Activated T-helper 1 cell treated with anti-CD3 and anti-CD28 coated beads, Interleukin-2, amount 50 U/mL, for 16 hours (primary cell): ENCODE measurements at places on chromosomes 16 and 17.

- DNase-seq: no peak
Measured at GRCh38 chr17:60579090-60579489, 20.9 kb upstream of the PPM1D start.

- DNase-seq: no peak
Measured at GRCh38 chr17:56506349-56506748, 87.2 kb upstream of the NOG start.

DNA sequence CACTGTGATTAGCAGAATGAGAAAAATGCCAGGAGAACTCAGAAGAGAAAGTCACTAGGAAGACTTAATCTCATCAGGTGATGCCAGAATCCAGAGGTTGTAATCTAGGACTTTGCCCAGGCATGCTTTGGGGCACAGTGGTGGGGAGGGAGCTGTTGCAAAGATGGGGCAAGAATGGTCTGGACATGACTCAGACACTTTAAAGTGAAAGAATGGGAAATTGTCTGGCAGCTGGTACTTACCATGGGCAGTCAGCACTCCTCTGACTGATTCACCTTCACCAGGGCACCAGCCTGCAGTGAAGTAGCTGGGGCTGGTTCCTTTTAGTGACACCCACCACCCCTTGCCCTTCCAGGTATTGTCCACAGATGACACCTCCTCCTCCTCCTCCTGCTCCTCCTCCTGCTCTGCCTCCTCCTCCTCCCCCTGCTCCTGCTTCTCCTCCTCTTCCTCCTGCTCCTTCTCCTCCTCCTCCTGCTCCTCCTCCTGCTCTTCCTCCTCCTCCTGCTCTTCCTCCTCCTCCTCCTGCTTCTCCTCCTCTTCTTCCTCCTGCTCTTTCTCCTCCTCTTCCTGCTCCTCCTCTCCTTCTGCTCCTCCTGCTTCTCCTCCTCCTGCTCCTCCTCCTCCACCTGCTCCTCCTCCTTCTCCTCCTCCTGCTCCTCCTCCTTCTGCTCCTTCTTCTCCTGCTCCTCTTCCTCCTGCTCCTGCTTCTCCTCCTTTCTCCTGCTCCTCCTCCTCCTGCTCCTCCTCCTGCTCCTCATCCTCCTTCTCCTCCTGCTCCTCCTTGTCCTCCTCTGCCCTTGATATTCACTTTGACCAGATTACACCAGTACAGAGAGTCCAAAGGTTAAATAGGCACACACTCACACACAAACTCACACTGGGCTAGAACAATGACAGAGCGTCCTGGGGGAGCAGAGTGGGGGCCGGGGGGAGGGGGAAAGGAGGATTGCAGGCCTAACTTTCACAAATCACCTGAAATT lies at the start of gene CHD9NB:
TSS of gene CHD9NB (minus strand) at position 379 of the 983 bp plus-strand sequence. CDS start 8,739 bp downstream, outside the sequence.
- no peak for DNase-seq

GRCh38 chr17:42675965-42676423 lies 800 bp downstream of the PLEKHH3 start:
- no peak for DNase-seq

DNA sequence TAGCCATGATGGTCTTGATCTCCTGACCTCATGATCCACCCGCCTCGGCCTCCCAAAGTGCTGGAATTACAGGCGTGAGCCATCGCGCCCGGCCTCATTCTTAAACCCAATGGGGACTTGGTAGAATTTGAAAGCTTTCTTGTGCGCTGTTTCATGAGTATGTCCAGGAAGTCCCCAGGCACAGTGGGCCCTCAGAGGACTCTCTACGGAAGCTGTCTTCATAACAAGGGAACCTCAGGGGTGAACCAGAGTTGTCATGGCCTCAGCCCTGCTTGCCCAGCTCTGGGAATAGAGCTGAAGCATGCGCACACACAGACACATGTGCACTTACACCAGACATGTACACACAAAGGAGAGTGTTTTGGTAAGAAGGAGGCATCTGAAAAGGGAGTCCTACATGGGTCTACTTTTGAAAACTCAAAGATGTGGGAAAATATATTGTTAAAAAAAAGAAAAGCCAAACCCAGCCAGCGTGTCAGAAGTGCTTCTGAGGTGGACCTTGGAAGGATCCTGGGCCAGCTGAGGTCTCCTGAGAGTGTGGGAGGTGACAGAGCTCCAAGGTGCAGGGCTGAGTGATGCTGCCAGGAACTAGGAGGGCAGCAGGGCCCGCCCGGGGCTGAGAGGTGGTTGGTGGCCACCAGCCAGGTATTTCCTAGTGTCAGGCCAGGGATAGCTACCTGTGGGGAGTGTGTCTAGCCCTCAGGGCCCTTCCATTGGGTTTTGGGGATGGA lies 54.6 kb downstream of the EPN2 start:
- DNase-seq: no peak

- no peak for DNase-seq
Measured at GRCh38 chr17:4035081-4035680, 70.9 kb upstream of the ATP2A3 start.

DNA sequence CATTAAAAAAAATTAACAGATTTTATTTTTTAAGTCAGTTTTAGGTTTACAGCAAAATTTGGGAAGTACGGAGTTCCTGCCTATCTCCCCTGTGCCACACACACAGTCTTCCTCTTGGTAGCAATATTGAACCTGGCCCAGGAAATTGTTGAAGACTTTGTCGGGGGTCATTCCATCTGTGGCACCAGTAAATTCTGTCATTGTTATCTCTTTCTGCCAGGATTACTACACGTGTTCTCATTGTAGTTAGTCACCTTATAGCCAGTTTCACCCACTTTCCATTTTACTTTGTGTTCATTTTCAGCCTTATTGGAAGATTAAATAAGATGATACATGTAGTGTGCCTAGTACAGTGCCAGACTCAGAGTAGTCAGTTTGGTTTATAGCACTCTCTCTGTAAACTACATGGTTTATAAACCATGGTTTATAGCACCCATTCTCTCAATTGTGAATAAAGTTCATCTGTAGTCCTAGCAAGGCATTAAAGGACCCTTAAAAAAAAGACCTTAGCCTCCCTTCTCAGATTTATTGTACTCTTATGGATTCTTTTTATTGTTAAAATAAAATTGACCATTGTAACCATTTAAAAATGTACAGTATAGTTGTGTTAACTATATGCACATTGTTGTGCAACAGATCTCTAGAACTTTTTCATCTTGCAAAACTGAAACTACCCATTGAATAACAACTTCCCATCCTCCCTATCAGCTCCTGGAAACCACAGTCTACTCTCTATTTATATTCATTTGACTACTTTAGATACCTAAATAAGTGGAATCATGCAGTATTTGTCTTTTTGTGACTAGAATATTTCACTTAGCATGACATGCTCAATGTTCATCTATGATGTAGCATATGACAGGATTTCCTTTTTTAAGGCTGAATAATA lies 36.1 kb downstream of the NLK start:
- DNase-seq: no peak

DNA sequence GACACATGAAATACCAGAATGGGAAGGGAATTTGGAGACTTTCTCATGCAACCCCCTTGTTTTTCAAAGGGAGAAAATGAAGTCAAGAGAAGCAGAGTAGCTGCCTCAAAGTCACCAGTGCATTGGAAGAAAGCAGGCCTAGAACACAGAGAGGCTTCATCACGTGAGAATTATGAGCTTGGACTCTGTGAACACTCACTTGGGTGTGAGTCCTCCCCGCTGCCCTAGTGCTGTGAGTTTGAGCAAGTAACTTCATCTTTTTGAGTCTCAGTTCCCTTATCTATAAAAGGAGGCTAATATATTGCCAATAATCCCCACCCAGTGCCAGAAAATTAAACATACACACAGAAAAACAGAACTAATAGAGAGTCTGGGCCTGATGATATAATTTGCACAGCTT lies 315.8 kb downstream of the XYLT1 start:
- no peak for DNase-seq

DNA sequence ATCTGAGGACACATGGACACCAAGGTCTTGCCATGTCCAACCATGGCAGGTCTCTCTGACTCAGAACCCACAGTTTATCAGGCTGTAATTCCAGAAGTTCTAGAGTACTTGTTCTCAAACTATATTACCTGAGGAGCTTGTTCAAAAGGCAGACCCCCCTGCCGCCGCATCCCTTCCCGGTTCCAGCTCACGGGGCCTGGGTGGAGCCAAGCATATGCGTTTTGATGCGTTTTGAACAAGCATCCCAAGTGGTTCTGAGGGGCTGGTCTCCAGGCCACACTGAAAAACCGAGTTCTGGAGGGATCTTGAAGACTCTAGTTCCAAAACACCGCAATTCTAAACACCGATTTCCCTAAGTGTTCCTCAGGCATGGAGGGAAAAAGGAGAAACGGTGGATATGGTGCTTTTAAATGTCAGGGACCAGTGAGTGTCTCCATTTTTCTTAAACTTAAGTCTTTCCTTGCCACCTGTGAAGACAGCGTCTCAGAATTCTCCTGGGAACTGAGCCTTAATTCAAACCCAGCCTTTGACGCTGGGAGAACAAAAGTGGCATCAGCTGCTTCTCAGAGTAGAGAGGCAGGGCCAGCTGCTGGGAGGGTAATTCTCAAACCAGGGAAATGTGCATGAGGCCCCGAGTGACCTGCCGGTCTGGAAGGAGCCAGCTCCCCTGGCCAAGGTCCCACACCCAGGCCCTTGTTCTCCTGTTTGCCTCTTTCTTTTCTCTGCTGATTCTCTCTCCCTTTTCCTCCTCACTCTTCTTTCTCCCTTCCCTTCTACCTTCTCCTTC lies 84.4 kb upstream of the PLCG2 start:
- DNase-seq: no peak

DNA sequence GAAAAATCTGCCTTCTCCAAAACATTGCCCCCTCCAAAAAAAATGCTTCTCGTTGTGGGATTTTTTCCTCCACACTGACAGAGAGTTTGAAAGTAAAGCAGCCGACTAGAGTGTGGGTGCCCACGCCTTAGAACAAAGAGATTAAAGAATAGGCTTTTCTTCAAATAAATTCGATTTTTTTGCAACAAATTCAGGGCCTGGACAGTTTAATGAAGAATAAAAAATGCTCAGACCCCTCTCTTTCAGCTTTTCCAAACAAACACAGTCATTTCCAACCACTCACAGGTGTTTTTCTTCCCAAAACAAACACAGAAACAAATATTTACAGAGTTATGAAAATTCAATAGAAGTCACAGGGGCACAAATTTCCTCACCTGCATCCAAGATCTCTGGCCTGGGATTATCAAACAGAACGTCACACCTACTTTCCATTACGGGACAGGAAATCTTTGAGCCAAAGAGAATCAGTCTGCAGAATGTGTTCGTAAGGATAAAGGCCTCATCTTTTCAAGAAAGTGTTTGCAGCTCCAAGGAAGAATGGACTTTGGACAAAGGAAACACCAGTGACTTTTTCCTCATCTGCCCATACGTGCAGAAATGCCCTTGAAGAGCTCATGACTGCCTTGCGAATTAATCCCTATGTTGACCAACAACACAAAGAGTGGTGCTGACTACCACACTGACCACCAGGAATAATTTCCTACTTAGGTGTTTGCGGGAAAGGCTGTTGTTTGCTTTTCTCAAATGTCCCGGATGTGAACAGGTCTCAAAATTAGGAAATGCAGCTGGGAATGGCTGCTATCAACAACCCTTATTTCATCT lies 31.3 kb upstream of the TOX3 start:
- DNase-seq: no peak

DNA sequence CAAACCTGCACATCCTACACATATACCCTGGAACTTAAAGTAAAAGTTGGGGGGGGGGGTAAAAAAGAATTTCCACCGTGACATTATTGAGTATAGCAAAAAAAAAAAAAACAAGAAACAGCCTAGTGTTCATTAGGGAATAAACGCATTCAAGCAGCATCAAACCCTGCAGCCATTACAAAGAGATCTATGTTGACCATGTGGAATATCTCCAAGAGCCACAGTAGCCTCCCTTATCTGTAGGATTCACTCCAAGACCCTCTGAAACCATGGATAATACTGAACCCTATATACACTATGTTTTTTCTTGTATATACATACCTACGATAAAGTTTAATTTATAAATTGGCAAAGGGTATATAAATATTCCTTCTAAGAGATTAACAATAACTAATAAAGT lies 5.6 kb upstream of the BIRC5 start:
- DNase-seq: no peak

GRCh38 chr17:3708366-3708765 lies 12.4 kb upstream of the P2RX5 start:
- DNase-seq: no peak

- DNase-seq: no peak
Measured at GRCh38 chr17:49748223-49748622, 15.7 kb downstream of the FAM117A start.

GRCh38 chr17:83161298-83162034 lies 82.1 kb downstream of the METRNL start:
- no peak for DNase-seq

- DNase-seq: no peak
Measured at GRCh38 chr16:84347161-84347560, 21.2 kb upstream of the ATP2C2 start.

- peak; percentile 41 for DNase-seq
Measured at GRCh38 chr16:28140788-28141618, 70.8 kb downstream of the XPO6 start.

DNA sequence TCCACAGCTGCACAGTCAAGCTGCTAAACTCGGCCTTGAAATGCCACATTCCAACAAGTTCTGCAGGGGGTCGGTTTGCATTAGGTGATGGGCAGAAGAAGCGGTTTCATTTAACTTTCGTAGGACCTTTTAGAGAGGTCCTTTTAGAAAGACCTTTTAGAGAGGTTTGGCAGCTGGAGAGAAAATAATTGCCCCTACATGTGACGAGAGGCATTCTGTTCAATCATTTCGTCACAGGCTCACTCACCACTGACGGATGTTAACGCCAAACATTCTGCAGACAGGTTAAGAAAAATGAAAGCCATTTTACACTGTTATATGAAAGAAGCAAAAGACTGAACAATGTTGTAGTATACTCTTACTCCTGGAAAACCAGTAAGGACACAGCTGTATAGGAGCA lies 76.5 kb upstream of the ZNF423 start:
- no peak for DNase-seq

- no peak for DNase-seq
Measured at GRCh38 chr17:5809056-5809455, 224.7 kb upstream of the NLRP1 start.

DNA sequence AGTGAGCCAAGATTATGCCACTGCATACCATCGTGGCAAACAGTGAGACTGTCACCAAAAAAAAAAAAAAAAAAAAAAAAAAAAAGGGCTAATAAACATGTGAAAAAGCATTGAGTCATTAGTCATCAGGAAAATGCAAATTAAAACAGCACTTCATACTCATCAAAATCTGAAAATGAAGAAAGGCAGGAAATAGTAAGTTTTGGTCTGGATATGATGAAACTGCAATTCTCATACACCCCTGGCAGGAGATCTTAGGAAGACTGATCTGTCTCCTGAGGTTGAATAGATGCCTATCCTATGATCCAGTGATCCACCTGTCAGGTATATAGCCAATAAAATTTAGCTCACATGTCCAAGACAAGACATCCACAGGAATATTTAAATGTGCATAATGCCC lies 212.7 kb downstream of the CPPED1 start:
- no peak for DNase-seq

DNA sequence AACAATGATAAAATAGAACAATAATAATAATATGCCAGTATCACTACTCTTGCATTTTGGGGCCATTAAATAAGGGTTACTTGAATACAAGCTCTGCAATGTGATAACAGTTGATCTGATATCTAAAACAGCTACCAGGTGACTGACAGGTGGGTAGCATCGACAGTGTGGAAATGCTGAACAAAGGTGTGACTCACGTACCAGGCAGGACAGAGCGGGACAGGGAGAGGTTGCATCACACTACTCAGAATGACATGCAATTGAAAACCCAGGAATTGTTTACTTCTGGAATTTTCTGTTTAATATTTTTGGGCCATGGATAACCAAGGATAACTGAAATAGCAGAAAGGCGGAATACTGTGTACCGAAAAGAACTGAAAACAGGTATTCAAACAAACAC lies 15.8 kb upstream of the ZNF19 start:
- no peak for DNase-seq
